Stimulated activated CD4-positive, alpha-beta T cell treated with anti-CD3 and anti-CD28 coated beads, Interleukin-1b, Interleukin-23, amount 100 ng/mL, for 48 hours (primary cell): ENCODE measurements at places on chromosomes 2 and 18.

- no peak for DNase-seq
Observed at GRCh38 chr2:179435000-179435399, 170.4 kb upstream of the SESTD1 start.

DNA sequence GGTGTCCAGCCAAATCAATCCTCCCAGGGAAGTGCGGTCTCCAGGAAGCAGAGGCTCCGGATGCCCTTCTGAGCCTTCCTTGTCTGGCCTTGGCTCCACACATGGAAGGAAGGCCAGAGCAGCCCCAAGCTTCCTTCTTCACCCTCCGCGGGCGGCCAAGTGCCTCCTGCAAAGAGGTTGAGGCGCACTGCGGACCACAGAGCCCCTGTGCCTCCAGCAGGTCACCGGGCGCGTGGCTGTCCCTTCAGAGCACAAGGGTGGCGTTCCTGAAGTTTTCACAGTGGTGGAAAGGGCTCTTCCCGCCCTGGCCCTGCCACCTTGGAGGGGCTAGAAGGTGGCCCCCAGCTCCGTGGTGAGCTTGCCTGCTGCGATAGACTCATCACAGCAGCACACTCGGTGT lies 175.9 kb upstream of the RAB12 start:
- DNase-seq = no peak

- DNase-seq = no peak
Observed at GRCh38 chr2:25819597-25820039, 58.7 kb downstream of the ASXL2 start.

- no peak for DNase-seq
Observed at GRCh38 chr18:57804557-57804956, 1.4 kb upstream of the ATP8B1 start.

DNA sequence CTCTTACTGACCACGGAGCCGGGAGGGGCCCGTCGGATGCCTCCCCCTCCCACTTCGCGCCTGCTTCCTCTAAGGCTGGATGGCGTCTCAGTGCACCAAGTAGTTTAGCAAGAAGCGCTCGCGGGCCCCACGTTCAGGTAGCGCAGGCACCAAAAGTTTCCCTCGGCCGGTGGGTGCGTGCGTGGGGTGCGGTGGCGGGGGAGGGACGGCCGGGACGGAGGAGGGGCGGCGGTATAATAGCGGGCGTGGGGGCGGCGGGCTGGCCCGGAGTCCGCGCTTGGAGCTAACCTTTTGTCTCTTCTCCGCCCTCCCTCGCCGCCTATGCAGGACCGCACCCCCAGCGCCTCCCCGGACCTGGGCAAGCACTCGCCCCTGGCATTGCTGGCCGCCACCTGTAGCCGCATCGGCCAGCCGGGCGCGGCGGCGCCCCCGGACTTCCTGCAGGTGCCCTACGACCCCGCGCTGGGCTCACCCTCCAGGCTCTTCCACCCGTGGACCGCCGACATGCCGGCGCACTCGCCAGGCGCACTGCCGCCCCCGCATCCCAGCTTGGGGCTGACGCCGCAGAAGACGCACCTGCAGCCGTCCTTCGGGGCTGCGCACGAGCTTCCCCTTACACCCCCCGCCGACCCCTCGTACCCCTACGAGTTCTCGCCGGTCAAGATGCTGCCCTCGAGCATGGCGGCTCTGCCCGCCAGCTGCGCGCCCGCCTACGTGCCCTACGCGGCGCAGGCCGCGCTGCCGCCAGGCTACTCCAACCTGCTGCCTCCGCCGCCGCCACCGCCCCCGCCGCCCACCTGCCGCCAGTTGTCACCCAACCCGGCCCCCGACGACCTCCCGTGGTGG lies 1.0 kb downstream of the SP5 start:
- no peak for DNase-seq

DNA sequence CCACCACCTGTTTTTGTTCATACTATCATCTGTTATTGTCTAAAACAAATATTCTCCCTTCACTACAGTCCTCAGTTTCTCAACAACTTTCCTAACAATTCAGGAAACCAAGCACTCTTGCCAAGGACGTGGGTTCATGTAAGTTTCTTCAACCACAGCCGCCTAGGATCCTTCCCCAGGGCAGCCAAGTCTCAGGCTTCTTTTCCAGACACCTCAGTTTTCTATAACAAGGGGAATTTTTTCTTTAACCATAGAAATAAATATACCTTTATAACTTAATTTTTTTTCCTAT lies 39.4 kb upstream of the AGPS start:
- no peak for DNase-seq

- no peak for DNase-seq
Observed at GRCh38 chr2:60226191-60226590, 327.3 kb downstream of the BCL11A start.

GRCh38 chr2:177335917-177336450 lies 56.6 kb upstream of the AGPS start:
- DNase-seq = no peak

DNA sequence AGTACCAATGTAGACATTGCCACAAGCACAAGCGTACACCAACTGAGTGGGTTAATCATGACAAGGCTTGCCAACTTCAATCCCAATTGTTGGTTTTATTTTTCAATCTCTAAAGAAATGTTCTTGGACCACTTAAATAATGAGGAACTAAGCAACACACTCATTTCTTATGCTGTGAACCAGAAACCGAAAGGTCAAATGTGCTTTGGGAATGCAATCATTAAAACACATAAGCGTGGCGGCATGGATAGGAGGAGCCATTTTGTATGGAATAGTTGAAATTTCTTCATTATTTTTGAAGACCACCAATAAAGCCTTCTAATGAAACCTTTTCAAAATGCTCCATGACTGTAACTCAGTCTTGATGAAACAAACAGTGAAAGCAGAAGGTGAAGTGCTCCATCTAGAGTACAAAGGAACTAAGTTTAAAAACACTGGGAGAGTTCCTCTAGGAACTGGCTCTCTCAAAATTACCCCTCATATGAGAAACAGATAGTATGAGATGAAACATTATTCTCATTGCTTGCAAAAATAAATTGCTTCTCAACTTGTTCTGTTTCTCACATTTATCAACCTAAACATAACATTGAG lies 113.2 kb upstream of the CHST9 start:
- no peak for DNase-seq

DNA sequence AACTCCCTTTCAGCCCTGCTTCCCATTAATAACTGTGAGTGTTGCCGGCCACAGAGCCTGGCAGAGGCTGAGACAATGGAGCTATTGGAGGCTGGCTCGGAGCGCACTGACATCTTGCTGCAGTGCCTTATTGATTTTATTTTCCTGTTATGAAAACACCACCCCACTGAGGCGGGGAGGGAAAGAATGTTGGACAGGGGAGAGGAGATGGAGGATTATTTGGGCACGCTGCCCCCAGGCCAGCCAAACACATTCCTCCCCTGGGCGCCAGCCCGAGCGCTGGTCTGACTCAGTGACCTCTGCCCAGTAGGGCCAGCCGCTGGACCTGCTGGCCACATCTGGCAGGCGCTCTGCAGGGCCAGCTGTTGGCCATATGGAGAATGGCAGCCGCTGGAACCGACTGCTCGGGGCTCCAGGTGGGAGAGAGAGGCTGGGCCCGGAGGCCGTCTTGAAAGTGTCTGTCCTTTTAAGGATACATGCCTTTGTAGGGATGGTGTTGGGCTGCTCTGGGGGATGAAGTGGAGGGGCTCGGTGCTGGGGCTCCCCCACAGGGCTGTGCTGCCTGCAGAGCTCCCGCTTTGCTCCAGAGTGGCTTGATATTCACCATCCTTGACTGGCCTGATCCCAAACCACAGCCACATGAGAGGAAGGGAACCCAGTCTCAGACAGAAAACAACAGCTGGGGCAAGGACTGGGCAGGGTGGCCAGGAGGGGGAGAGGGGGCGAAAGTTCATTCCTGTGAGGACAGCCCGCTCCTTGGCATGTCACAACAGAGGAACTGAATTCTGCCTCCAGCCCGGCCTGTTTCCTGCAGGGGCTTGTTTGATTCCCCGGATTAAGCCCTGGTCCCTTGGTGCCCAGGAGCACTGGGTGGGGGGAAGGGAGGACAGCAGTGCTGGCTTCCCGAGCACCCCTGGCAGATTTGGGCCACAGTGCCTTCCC lies 179.0 kb downstream of the KLHL29 start:
- no peak for DNase-seq

GRCh38 chr2:68645523-68645922 lies 2.1 kb downstream of the PROKR1 start:
- no peak for DNase-seq

- DNase-seq = no peak
Observed at GRCh38 chr18:69402533-69402989, 1.9 kb downstream of the DOK6 start.

GRCh38 chr2:158715357-158715756 lies 79.8 kb upstream of the DAPL1 start:
- DNase-seq = no peak

DNA sequence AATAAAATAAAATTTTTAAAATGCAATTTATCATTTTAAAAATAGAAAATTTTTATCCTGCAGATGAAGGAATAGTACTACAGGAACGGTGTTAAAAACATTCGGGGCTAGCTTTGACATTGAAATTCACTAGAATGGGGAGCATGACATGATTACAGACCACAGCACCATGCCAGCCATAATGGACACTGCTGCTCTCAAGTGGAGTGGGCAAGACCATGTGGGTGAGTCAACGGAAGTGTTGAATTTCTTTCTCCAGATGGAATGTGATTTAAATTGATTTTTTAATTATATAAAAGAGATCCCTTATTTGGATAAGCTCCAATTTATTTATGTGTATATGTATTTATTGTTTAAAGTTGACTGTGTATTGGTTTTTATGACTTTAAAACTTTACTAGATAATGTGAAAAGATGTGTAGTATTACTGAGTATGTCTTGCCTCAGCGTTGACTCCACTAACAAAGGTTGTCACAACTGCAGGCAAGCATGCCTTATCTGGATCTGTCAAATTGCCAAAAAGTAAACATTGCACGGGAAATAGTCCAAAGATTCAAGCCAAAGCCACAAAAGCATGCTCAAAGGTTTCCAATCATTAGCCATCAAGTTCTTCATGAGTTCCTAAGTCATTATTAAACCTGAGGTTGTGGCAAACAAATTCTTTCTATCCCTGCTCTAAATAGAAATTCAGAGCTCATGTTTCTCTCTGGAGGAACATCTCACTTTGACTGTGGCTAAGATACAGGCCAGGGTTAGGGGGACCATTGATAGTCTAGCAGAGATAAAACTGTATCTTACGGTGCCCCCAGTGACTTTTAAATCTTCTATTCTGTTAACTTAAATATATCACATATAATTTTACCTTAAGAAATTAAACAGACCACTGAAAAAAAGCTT lies 536.9 kb downstream of the TMX3 start:
- no peak for DNase-seq

DNA sequence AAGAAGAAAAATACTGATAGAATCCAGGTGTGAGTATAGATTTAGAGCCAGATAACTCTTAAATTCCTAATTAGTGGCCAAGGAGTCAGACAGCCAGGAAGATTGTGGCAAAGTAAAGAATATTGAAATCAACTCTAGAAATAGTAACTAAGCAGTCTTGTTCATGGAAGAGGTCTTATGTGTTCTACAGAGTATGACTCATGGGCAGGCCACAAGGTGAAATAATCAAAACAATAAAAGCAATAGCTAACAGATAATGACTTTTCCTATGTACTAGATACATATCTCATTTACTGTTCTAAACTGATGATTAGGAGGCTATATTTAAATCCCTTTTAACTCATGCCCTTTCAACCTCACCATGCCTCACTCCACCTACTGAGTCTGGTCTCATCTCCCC lies 227.4 kb upstream of the COL3A1 start:
- DNase-seq = no peak

GRCh38 chr18:35466334-35466733 lies 31.4 kb downstream of the INO80C start:
- no peak for DNase-seq

DNA sequence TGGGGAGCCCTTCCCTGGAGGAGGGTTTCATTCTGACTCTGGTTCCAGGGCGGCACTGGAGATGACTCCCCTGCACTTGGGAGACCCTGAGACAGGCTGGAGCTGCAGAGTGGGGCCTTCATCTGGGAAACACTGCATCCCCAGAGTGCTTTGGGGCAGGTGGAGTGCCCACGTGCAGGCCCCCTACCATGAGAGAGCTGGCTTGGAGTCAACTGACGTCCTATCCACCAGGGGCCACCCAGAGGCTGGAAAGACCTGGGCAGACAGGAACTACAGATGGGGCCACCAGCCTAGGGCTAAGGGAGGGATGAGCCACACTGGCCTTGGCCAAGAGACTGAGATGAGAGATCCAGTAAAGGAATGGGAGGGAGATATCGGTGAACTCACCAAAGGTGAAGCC lies 153.8 kb downstream of the ASB1 start:
- no peak for DNase-seq

- DNase-seq = no peak
Observed at GRCh38 chr2:231288590-231288989, 90.2 kb downstream of the ARMC9 start.

- no peak for DNase-seq
Observed at GRCh38 chr2:6496376-6496775, 369.3 kb downstream of the CMPK2 start.

GRCh38 chr2:75102011-75102410 lies 97.3 kb downstream of the TACR1 start:
- DNase-seq = no peak

DNA sequence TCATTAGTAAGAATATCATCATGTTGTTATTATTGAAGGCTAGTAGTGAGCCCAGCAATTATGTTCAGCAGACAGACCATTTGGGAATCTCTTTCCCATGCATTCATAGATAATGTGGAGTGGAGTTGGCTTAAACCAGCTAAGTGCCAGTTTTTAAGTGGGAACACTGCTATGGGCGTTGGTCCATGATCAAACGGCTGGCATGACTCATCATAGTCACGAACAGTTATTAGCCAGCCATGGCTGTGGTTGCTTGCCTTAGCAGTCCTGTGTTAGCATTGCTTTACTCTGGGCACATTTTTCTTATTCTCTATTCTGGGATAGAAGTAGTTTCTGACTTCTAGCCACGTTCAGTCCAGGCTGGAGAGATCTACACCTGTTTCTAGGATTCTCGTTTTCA lies 17.7 kb downstream of the EIF4E2 start:
- no peak for DNase-seq

DNA sequence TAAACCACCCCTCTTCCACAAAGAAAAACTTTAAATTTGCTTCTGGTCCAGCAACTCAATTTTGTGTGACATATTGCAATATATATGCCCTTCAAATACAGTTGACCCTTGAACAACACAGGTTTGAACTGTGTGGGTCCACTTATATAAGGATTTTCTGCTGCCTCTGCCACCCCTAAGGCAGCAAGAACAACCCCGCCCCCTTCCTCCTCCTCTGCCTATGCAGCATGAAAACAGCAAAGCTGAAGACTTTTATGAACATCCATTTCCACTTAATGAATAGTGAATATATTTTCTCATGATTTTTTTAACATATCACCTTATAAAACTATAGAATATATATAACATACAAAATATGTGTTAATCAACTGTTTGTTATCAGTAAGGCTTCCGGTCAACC lies 58.3 kb downstream of the EML4 start:
- DNase-seq = no peak

GRCh38 chr2:176443946-176444345 lies 174.7 kb downstream of the MTX2 start:
- DNase-seq = no peak

- no peak for DNase-seq
Observed at GRCh38 chr2:30026091-30027055, 105.0 kb upstream of the ALK start.

- peak; percentile 44 for DNase-seq
Observed at GRCh38 chr18:44679914-44680272, 795 bp upstream of the SETBP1 start.
